ENCODE measurements at places on chromosomes 11 and 22. TPM values are rescaled to one million over a fixed set of nuclear protein-coding genes. Genes with fewer than 3 reads are reported as not detected.

TEX12 gene
- total RNA-seq = not detected

DNA sequence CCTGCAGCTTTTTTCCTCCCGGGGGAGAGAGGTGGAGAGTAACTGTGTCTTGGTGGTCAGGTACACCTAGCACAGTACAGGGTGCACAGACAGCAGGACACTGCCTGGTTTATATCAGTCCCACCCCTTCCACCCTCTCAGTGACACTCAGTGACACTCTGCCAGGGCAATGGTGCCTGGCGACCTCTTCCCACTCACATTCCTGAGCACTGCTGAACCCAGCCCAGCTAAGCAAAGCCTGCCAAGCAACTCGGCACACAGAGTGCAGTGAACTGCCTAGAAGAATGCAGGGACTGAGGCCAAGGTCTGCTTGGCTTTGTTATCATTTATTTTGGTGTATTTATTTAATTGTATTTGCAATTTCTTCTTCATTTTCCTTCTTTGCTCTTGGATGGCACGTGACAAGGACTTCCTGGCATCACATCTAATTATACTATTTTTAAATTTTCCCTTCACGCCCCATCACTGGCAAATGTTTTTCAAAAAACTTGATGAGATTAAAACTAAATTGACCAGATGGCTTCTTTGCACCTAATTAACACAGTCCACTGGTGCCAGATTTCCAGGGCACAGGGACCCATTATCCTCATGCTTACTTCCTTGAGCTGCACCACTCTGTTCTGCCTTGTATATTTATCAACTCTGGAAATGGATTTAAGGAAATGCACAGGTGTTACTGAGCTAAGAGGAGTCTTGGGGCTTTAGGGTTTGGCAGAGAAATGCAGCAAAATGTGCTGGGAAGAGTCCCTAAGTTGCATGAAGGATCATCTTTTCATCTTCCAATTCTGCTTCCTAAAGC is 205.6 kb downstream of the ADAMTS15 start:
- peak; percentile 10 for DNase-seq

DNA sequence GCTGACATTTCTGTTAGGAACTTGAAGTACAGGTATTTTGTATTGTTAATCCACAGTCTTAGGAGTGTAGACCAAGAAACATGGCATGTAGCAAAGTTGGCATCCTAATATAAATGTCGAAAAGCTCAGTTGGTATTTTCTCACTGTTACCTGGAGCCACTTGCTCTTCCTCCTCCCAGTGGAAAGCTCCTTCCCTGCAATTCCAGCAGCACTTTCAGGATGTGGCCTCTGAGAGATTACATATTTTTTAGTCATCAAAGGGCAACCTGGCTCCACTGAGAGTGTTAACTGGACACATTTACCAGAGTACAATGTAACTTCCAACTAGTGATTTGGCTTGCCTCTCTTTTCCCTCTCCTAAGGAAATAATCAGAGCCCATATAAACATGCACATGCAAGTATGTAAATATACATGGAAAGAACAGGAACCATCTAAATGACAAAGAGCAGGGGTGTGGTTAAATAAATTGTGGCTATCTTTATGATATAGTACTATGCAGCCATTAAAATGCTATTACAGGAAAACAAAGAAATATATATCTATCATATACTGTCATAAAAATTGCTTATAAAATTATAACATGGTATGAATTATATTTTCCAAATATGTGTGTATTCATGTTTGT is 14.3 kb upstream of the EED start:
- peak; percentile 33 for DNase-seq

DNA sequence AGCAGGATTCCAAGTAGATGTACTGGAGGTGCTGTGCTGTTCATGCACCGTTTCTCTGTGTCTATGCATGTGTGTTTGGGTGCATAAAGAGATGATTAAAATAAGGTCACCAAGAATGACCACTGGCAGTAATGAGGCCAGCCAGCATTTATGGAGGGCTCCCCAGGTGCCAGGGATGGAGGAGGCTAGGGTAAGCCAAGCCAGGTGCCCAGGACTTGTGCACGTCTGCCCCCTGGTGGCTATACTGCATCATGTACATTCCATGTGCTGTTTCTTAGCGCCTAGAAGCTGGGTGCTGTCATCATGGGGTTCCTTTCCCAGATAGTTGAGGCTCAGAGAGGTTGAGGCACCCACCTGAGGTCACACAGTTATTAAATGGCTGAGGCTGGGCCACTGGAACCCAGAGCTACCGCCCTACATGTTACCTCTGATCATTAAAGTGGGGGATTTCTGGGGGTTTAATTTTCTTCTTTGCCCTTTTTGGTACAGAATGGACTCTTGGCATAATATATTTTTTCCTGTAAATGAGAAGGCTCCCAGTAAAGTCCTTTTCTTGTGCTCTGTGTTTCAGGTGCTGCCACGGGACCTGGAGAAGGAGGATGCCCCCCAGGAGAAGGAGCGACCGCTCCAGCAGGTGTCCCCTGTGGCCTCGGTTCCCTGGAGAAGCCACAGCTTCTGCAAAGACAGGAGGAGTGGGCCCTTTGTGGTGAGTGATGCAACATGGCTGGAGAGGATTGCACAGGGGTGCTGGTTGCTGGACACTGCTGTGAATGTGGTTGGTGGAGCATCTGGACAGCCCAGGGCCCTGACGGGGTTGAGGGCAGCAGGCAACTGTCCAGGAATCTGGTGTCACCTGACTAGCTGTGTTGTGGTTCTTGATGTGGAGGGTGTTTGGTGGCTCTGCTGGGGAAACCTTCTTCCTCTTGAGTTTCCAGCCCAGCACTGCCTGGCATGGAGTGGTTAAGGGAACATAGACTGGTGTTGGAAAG is 96.4 kb downstream of the KIAA1671 start:
- peak; percentile 83 for DNase-seq

DNA sequence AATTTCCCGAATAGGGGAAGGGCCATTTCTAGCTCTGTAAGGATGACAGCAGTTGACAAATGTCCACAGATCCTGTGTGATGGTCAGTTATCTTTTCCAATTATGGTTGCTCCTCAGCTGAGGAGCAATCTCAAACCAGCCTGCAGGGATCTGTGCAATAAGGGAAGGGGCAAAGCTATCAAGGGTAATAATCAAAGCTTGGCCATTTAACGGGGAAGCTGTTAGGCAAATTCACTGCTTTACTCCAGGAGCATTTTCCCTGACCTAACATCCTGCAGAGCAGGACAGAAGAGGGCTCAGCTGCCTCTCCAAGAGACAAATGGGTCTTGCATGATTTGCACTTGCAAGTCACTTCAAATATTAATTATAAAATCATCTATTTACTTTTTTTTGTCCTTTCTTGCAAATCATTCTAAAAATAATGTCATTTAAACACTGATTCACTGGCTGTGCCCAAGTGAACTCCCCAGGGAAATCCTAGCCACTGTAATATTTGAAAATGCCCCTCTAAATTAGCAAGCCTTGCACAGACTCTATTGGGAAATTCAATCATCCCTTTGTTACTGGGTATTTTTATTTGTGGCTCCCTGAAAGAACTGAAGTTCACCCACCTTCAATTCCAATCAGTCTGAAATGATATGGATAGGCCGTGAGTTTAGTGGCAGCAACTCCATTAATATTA is 1256.7 kb downstream of the LRRC4C start:
- DNase-seq = no peak

LIMK2 gene
- 60.7 TPM for total RNA-seq

DNA sequence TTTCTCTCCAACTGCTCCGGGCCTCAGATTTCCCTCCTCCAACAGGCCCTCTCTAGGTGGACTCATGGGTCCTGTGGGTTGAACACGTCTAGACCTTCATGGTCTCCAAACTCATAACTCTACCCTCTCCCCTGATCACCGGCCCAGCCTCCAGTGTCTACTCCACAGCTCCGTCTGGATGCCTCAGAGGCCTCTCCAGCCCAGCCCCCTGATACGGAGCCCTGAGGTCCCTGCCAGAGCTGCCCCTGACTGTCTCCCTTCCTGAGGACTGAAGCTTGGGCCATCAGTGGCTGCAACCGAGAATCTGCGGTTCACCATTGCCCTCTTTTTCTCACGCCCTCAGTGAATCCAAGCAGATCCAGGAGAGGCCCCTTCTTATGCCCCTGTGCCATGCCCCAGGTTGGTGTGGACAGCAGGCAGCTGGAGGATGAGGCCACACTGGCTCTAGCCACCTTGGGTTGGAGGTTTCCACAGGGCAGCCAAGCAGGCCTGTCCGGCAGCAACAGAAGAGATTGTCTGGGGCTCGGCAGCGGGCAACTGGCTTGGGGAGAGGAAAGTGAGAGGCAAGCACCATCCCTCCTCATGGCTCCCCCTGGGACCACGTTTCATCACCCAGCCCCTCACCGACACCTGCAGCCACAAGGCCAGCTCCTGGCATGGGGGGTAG is 104.6 kb upstream of the FGF3 start:
- no peak for DNase-seq

FAM181B gene
- 0.09 TPM for total RNA-seq

ACCS gene
- 19.6 TPM for total RNA-seq

DNA sequence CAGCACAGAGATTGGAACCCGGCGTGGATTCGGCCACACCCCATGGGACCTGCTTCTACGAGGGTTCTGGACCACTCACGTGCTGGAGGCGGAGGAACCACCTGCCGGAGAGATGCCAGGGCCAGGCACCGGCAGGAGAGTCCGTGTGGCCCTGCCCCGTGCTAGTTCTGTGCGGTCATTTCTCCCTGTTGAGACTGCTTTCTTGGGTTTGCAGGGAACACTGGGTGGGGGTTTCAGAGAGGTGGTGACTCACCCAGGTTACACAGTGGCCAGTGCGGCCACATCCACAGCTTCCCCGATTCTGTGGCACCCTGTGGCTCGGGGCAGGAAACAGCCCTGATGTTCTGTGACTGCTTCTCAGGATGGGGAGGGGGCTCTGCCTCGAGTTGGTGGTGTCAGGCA is 3.6 kb upstream of the PHLDA2 start:
- peak; percentile 60 for DNase-seq

DNA sequence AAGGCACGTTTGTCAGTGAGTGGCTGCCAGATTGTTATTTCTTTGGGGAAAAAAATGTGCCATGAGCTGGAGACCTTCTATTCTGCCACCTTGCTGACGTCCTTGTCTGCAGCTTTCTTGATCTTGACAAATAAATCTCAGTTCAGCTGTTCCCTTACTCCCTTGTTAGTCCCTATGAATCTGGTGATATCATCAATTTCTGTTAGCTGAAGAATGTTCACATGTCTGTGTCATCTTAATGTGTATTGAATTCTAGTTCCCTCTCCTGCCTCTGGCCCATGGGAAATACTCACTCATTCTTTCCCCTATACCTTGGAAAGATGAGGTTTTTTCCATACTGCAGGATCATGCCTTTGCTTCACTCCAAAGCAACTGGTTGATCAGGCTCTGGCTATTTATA is 649.9 kb upstream of the API5 start:
- DNase-seq = no peak

All from Calu3 (cell line).